ENCODE measurements at places on chromosomes 6 and 20.

DNA sequence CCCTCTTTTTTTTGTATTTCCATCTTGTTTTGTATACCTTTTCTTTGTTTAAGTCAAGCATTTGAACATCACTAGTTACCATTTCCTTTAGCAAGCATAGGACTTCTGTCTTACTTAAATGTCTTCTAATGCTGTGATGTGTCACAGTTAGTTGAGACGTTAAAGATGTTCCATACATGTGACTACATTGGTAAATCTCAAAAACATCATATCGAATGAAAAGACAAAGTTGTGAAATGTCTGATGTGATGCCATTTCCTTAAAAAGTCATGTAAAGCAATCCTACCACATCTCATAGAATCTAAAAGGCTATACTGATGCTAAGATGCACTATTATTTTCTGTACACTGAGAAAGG is 26.8 kb downstream of the SLC16A10 start:
- DNase-seq: no peak

DNA sequence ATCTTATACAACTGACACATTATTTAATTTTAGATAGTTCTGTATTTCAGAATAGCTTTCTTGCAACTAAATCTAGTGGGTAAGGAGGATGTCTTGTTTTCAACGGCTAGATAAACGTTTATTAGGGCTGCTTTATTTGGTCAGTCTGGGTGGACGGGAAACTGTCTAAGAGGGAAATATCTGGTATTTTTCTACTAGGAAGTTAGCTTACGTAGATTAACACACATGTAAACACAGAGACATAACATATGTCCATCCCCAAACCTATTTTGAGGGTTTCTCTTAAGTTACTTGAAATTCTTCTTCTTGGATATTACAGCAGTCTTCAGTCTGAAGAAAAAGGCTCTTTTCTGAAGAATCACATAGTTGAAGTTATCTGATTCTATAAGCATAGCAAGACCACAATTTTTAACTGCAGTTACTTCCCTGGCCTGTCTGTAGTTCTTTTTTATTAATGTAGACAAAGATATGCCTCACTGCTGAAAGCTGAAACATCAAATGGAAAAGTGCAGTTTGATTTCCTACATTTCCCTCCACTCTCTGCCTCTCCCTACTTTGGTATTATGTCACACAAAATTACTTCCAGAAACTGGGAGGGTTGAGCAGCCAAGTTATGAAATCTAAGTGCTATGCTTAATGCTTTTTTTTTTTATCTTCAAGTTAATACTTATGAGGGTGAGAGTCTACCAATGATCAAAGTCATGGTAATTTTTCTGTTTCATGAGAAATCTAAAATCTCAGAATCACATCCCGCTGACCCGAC is 37.4 kb downstream of the PLAGL1 start:
- no peak for DNase-seq

GRCh38 chr6:63565727-63566596 is 6.3 kb upstream of the LOC128125822 start:
- no peak for DNase-seq

GRCh38 chr20:36745234-36745926 is 510 bp downstream of the NDRG3 start:
- peak; percentile 19 for DNase-seq

DNA sequence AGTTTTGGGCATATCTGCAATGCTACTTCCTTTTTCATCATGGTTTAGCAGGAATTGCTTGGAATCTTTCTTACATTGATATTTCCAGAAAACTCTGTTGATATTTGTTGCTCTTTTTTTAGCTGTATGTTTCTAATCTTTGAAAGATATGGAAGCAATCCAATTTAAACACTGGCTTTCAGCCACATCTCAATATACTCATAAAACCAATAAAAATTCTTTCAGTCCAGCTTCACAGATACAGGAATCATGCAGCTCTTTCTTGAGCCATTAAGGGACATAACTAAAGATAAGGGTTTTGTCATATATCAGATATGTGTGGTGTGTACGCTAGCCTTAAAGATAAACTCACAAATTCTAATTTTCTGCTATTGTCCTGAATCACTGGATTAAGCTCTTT is 47.4 kb downstream of the PKIB start:
- no peak for DNase-seq

DNA sequence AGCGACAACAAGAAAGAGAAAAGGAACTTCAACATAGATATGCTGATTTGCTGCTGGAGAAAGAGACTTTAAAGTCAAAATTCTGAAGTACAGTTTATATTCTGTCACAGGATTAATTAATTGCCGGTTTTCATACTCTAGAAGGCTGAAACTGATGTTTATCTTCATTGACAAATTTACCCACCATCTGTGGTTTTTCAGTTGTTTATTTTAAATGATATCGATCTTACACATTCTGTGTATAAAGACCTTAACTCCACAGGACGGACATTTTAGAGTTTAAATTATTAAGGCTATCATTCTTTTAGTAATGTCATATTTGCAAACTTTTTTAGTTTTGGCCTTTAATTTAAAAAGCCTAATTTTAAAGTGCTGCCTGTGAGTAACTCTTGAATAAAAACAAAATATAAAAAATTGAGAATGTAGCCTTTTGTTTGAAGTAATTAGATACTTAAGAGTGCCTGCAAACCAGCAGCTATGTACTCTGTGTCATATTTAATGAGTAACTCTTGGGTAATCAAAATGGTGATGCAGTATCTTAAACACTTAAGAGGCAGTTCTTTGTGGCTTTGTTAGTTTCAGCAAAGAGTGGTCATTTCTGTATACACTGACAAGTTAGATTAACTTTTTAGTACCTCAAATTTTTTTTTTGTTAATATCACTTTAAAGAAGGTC is 59.3 kb downstream of the CDC5L start:
- no peak for DNase-seq

GRCh38 chr6:106163966-106164877 is 78.1 kb downstream of the PRDM1 start:
- DNase-seq: peak; percentile 38

DNA sequence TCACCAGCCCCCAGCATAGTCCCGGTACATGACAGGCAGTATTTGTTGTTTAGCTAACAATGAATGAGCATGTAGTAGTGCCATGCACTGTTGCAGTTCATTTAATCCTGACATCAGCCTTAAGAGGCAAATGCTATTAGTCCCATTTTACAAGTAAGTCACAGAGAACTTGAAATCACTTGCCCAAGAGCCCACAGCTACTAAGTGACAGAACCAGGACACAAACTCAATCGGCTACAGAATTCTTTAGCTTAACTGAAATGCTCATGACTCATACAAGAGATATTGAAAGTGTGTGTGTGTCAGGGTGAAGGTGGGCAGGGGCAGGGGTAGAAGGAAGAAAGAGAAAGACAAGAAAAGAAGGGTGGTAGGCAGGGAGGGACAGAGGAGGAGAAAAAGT is 52.7 kb downstream of the UNC5CL start:
- DNase-seq: no peak

GRCh38 chr6:13260831-13261230 is 67.5 kb downstream of the TBC1D7 start:
- no peak for DNase-seq

GRCh38 chr6:123091091-123091895 is 95.3 kb downstream of the CLVS2 start:
- DNase-seq: no peak

DNA sequence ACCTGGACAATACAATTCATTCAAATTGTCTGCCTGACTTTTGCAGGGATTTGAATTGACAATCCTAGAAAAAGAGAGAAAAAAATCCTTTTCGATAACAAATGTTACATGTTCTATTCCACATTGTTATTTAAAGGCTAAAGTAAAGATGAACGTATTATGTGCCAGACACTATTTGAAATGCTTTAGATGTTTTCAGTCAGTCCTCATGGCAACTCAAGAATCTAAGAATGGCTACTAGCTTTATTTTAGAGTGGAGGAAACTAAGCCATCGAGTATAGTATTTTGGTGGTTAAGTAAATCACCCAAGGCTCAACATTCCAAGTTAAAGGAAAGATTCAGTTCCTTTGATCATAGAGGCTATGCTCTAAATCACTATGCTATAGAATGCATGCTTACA is 558.6 kb upstream of the MAN1A1 start:
- DNase-seq: no peak

- DNase-seq: no peak
Measured at GRCh38 chr20:46365487-46366220, 40.8 kb downstream of the ELMO2 start.

GRCh38 chr6:127221201-127221600 is 45.5 kb upstream of the RNF146 start:
- no peak for DNase-seq

GRCh38 chr6:158008864-158009113 is 27.1 kb downstream of the SYNJ2 start:
- DNase-seq: no peak

DNA sequence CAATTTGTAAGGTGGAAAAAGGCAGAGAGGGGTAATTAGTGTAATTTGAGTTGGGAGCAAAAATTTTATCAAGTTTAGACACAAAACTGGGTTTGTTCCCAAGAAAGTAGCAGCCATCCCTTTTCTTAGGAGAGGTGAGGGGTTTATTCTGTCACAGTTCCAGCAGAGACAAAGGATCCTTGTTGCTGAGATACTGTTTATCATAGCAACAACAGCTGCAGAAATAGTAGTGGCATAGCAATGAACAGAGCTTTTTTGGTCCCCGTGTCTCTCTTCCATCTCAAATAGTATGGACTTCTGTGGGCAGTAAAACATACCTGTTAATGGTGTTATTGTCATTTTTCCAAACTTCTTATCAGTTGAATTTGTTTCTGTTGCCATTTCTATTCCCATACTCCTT is 23.9 kb downstream of the ZKSCAN8 start:
- DNase-seq: no peak

DNA sequence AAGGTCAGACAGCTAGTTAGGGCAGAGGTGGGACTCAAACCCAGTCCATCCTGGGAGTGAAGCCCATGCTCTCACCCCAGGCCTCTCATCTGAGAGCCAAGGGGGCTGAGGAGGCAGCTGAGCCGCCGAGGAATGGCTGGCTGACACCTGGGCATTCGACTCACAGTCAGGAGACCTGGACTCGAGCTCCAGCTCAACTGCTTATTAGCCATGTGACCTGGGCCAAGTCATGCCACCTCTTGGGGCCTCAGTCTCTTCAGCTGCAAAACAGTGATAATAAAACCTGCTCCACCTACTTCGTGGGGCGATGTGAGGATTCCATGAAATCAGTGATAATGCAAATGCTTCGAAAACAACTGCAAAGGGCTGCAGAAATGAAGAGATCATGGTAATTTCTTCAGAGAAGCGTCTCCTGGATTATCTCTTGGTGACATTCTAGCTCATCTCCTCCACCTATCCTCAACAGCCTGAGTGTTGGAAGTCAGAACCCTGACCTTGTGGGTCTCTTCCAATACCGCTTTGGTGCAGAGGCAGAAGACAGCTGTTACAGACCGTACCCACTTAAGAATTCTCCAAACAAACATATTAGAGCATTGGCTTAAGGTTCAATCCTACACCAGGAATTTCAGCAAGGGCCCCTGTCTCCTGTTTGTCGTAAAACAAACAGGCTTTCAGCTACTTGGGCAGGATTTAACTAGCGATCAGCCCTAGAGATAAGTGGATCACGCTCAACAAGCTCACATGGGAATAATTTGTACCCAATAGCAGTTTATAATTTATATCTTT is 60.0 kb upstream of the PIM1 start:
- no peak for DNase-seq

DNA sequence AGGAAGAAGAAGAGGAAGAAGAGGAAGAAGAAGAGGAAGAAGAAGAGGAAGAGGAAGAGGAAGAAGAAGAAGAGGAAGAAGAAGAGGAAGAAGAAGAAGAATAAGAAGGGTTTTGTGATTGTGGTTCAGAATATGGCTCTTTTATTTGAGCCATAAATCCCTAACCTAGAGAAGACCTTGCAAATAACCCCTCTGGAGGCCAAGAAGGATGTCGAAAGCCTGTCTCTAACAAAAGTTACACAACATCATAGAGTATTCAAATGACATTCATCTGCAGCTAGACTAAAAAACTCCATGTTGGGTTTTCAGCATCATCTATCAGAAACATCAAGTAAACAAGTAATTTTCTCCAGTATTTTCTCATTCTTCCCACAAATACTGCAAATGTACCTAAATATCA is 100.9 kb downstream of the RNASET2 start:
- DNase-seq: no peak

GRCh38 chr6:85484948-85485347 is 35.1 kb downstream of the NT5E start:
- DNase-seq: no peak

DNA sequence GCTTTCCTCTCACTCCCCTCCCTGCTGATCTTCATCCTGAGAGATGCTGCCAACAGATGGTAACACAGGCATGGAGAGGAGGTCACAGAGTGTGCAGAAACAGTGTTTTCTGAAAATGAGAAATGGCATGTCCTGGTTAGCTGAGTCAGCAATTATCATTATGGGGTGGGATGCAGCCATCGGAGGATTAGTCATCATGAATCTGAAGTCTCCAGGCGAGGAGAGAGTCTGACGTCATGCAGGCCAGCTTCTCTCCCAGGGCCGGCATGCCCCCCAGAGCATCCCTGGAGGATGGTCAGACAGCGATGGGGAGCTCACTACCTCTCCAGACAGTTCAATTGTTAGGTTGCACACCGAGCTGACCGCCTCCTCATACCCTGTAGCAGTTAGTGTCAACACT is 4.7 kb upstream of the GTSF1L start:
- DNase-seq: no peak

- DNase-seq: no peak
Measured at GRCh38 chr20:21623074-21623780, 82.2 kb upstream of the PAX1 start.

DNA sequence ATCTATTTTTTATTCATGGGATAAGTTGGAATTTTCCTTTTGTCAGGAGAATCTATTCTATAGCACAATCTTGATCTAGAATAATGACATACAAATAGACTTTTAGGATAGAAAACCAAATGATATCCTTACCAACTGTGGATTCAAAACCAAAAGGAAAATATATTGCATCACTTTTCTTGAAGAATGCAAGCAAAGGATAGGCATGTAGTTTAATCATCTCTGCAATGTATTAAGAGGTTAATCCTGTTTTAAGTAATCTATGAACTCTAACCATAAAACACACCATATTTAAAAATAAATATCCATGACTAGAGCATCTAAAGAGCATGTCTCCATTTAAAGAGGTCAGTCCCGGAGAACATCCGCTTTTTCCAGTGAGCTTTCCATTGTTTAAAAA is 106.7 kb upstream of the CNKSR3 start:
- DNase-seq: no peak

GRCh38 chr20:58073945-58074856 is 154.3 kb downstream of the ANKRD60 start:
- no peak for DNase-seq

GRCh38 chr20:39107741-39108140 is 145.6 kb downstream of the DHX35 start:
- DNase-seq: no peak

- no peak for DNase-seq
Measured at GRCh38 chr20:16267526-16267925, 305.7 kb downstream of the KIF16B start.

- DNase-seq: no peak
Measured at GRCh38 chr6:36671687-36672375, 6.7 kb upstream of the CDKN1A start.

DNA sequence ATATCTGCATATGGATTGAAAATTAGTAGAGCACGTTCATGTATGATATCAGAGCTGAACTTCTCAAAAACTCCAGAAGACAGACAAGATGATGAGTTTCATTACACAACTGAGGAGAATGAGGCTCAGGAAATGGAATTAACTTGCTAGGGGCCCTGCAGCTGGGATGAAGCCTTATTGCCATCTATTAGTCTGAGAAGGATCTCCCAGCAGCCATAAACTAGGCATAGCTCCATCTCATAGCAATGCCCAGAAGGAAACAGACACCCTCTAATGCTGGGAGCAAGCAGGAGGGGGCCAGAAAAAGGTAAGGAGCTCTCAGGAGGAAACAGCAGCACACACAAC is 18.0 kb downstream of the TFEB start:
- no peak for DNase-seq

Measured in stimulated activated CD8-positive, alpha-beta memory T cell treated with anti-CD3 and anti-CD28 coated beads, Interleukin-4, amount 100 ng/mL, for 24 hours (primary cell).